Activated CD4-positive, CD25-positive, alpha-beta regulatory T cell treated with anti-CD3 and anti-CD28 coated beads, Interleukin-2, amount 50 U/mL, for 72 hours (primary cell): ENCODE measurements at places on chromosomes 12 and 14.

DNA sequence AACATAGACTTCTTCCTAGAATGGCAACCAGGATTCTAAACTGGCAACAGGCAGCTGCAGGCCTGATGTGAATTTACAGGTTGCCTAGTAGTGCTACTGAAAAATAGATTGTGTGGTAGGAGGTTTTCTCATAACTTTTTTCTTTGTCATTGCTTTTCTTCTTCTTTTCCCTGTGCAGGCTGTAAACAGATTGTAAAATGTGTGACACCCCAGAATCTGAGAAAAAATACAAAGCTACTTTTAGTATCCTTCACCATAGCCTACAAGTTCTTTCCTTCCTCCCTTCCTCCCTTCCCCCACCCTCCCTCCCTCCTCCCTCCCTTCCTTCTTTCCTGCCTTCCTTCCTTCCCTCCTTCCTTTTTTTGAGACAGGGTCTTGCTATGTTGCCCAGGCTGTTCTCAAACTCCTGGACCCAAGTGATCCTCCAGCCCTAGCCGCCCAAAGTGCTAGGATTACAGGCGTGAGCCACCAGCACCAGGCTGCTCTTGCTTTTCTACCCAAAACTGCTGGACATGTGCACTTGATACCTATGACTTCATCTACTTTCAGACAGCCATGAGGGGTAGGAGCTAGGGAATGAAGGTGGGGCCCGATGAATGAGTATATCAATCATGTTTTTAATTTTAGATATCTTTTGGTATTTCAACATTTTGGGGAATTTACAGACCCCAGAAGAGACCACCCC is 114.2 kb upstream of the EEA1 start:
- no peak for DNase-seq

GRCh38 chr12:4421590-4422031 is 24.0 kb downstream of the FGF6 start:
- no peak for DNase-seq

GRCh38 chr12:113940357-113941207 is 25.5 kb downstream of the RBM19 start:
- DNase-seq: no peak

- DNase-seq: peak; percentile 27
Measured at GRCh38 chr12:49941556-49942511, 8.7 kb upstream of the AQP2 start.

- no peak for DNase-seq
Measured at GRCh38 chr14:36162267-36162666, 14.3 kb downstream of the PTCSC3 start.

DNA sequence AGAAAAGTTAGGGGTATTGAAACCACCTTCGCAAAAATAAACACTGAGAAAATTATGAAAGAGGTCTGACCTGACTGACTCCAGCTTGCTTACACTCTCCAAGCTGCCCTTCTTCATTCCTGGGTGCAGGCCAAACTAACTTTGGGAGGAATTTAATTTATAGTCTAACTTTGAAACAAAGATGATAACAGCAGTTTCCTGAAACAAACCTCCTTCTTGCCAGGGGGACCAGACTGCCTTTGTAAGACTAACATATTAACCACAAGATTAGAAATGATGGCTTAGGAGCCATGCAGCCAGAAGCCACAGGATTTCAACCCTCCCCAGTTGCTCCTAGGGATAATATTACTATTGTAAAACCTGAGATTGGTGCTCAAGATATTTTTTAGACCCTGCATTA is 13.8 kb upstream of the EEA1 start:
- no peak for DNase-seq

DNA sequence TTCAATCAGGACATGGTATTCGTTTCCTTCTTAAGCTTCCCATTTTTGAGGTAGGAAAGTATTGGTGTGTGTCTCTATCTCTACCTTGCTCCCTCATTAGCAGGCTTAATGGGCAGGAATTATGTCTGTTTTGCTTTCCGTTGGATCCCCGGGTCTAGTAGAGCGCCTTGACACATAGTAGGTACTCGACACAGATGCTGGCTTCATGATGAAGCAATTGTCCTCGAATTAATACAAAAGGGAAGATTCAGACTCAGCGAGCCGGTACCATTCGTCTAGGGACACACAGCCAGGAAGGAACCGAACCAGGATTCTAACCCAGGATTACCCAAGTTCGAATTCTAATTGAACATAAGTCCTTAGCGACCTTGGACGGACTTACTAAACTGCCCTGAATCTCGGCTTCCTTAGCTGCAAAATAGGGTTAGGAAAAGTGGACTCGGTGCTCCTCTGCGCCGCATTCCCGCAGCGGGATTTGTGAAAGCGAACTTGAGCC is 496 bp upstream of the ISCU start:
- DNase-seq: no peak

- no peak for DNase-seq
Measured at GRCh38 chr12:39723831-39724230, 104.2 kb upstream of the ABCD2 start.

- DNase-seq: no peak
Measured at GRCh38 chr12:13223941-13224340, 27.4 kb downstream of the EMP1 start.

- DNase-seq: no peak
Measured at GRCh38 chr14:35503646-35504045, 30.3 kb upstream of the INSM2 start.

DNA sequence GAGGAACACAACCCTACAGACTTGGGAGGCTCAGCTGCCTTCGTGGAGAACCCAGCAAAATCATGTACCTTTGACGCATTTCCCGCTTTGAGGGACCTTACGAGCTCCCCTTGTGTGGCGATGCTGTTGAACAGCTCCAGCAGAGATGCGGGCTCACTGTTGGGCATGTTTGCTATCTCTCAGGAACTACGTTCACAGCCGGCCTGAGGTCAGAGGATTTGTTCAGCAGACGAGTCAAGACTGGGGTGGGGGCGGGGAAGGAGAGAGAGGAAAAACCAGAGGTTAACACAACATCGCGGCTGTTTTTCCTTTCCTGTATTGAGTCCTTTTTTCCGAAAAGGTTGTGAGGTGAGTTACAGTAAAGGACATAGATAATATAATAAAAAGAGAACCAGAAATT is 45.9 kb downstream of the SLC25A47 start:
- no peak for DNase-seq
